Activated T-cell treated with anti-CD3 and anti-CD28 coated beads for 4 hours (primary cell): ENCODE measurements at places on chromosomes 3 and 15.

- no peak for DNase-seq
These were observed at the start of gene CASR for GRCh38 chr3:122183521-122183892. TSS of gene CASR (plus strand) at chr3:122183668. CDS start at chr3:122254190, 70,522 bp downstream.

- no peak for DNase-seq
These were observed 153.8 kb downstream of the IGF1R start for GRCh38 chr15:98802187-98802586.

DNA sequence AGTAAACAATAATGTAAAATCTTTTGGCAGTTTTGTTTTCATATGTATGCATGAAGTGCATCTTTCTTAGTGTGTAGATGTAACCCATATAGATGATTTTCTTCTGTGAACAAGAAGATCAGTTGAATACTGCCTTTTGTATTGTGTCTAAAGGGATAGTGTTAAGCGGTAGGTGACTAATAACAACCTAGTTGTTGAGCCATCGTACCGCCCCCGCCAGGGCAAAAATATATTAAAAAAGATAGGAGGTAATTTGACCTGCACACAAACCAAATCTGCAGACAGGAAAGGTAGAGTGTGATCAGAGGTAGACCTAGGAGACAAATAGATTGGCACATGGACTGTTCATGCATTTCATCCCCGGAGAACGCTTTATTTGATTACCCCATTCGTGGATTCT is 3.3 kb upstream of the GMNC start:
- DNase-seq = no peak

DNA sequence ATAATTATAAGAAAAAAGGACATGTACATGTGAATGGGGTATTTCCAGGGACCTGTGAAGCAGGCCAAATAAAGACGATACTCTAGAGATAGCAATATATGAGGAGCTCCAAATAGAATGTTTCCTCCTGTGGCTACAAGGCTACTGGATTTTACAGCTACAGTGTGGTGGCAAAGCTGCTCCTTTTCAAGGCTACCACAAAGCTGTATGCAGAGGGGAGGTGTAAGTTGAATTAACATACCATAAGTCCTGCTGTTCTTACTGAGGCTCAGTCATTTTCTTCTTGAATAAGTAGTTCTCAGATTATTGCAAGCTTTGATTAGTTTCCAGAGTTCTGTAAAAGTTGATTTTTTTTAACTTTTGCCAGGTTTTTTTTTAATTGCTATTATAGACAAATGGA is 1184.6 kb upstream of the EPHA6 start:
- DNase-seq = no peak

- no peak for DNase-seq
These were observed 16.9 kb downstream of the CD47 start for GRCh38 chr3:108073764-108074431.

GRCh38 chr3:164927728-164928127 is 150.6 kb downstream of the SI start:
- no peak for DNase-seq

DNA sequence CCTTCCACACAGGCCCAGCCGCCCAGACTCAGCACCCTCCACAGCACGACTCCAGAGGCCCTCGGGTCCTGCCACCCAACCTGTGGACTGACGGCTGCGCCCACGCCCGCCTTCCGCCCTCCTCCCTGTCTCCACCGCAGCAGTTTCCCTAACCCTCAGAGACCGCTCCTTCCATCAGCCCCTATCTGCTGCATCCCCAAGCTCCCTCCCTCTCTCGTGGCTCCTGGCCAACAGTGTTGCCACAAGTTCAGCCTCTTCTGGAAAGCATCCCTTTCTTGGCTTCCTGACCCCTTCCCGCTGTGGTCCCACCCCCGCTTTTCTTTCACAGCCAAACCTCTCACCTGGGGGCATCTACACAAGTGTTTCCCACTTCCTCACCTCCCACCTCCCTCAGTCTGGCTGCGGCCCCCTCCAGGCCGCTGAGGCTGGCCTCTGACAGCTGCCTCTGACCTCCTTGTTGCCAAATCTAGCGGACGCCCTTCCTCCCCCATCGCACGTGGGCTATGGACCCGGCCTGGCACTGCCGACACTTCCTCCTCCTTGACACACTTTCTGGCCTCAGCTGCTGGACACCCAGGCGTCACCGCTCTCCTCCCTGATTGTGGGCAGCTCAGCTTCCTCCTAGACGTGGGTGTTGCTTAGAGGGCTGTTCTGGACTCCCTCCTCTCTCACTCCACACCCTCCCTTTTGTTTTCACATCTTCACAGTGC is 168.8 kb upstream of the TLE3 start:
- DNase-seq = no peak

DNA sequence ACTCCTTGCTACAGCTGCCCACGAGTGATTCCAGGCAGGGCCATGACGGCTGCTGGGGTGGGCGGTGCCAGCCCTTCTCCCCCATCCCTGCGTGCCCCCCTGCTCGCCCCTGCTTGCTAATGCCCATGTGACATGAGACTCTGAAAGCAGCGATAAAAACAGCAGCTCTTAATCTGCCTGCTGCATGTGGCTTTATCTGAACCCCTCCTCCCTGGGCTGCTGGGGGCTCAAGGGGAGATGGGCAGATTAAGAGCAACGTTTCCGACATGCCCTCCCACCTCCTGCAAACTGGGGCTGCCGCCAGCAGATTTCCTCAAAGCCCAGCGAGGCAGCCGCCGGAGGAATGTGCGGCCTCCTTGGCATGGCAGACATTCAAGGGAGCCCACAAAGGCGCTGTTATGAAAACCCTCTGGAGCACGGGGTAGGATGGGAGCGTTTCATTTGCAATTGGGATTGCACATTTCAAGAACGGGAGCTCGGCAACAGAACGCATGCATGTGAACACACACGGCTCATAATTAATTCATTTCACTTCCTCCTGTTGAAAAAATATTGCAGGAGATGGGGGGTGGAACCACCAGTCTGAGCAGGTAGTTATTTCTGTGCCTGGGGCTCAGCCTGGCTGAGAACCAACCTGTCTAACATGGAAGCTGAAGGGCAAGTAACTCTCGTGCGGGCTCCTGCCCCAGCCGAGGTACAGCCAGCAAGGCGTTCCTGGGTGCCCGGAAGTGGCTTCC is 504.2 kb upstream of the PROK2 start:
- DNase-seq = no peak

DNA sequence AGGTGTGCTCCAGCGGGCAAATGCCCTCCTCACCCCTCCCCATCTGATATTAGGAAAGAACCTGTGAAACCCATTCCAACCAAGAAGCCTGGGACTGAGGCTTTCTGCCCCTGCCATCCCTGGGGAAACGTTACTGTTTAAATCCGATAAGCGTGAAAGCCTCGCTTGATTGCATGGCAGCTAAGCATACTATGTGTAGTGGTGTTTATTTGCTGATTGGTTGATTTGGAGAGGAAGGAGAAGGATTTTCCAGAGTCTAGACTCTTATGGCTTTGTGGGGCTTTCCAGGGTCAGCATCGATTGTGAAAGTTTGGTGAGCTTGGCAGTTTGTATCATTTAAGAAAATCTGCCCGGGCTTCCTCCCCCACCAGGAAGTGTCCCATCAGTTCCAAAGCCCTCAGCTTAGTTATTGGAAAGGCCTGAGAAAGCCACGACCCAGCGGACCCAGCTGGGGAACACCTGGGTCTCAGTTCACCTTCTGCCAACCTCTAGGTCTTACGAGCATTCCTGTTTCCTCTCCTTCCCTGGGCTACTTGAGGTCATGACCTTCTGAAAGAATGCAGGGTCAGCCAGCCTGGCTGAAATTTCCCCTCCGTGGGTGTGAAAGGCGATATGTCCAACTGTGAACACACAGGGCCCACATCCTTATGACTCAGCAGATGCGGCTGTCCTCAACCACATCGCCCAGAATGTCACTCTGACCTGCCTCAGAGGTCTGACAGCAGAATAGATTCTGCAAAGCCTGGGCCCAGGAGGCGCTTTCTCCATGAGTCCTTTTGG is 62.8 kb upstream of the HERC1 start:
- no peak for DNase-seq

GRCh38 chr15:56987286-56987685 is 68.8 kb downstream of the TCF12 start:
- DNase-seq = no peak

GRCh38 chr15:53414167-53414566 is 345.3 kb downstream of the WDR72 start:
- DNase-seq = no peak

DNA sequence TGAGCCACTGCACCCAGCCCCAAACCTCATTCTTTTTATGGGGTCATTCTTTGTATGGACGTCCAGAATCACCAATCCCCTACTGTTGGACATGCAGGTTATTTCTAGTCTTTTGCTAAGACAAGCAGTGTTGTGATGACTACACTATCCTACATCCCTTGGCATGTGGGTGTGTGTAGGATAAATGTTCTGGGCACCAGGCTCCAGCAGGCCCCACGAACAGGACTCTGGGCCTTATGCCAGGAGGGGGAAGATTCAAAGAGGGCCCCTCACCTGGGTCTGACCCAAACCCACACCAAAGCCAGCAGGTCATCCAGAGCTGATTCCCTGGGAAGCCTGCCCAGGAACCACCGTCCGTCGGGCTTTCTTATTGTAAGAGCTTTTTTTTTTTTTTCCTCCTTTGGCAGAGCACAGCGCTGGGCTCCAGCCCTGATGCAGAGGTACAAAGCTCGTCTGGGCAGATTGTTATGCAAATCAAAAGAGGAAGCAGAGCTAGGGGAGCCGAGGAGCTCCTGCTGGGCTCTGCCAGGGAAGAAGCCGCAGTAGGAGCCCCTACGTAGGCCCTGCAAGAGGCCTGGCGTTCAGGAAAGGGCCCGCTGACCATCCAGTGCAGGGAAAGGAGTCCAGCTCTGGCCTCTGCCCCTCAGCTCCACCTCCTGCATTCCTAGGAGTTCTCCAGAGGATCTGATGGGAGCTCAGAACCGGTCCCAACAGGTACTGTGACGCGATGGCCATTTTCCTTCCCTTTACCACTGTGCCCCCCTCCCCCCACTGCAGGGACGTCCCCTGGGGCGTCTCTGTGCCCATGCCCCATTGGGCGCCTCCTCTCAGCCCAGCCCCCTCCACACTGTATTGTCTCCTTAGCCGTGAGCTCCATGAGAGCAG is 29.0 kb upstream of the FURIN start:
- DNase-seq = no peak
